ENCODE measurements at places on chromosomes 16 and 17. TPM values are rescaled to one million over a fixed set of nuclear protein-coding genes. Genes with fewer than 3 reads are reported as not detected.
A peak's percentile ranks its signal among the peaks of the same experiment; 100 is the strongest.

GRCh38 chr17:7857713-7858521, at the start of gene CYB5D1:
TSS of gene CYB5D1 (plus strand) at chr17:7858003. CDS start at chr17:7858135, 132 bp downstream.
- peak; percentile 97 for DNase-seq

DNA sequence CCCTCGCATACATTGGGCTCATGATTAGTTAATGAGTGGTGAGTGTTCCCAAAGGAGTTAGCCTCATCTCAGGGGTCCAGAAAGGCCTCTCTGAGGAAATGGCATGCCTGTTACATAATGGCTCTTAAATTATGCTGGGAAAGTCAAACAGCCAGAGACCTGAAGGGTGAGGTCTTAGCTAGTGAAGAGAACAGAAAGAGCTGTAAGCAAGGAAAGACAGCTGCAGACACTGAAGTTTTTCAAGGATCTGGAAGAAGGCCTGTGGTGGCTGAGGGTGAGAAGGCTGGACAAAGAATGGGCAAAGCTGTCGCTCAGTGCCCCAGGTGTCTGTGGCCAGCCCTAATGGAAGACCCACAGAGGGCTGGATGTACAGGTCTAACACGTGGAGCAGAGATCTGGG, 10.4 kb downstream of the SP2 start:
- no peak for DNase-seq

GRCh38 chr17:79070266-79070880, 4.3 kb upstream of the ENGASE start:
- peak; percentile 40 for DNase-seq

GRCh38 chr17:29140631-29141513, 39.3 kb downstream of the MYO18A start:
- DNase-seq, result no peak

- DNase-seq, result peak; percentile 65
Measured at GRCh38 chr17:77831474-77832179, 126.9 kb upstream of the TNRC6C start.

DNA sequence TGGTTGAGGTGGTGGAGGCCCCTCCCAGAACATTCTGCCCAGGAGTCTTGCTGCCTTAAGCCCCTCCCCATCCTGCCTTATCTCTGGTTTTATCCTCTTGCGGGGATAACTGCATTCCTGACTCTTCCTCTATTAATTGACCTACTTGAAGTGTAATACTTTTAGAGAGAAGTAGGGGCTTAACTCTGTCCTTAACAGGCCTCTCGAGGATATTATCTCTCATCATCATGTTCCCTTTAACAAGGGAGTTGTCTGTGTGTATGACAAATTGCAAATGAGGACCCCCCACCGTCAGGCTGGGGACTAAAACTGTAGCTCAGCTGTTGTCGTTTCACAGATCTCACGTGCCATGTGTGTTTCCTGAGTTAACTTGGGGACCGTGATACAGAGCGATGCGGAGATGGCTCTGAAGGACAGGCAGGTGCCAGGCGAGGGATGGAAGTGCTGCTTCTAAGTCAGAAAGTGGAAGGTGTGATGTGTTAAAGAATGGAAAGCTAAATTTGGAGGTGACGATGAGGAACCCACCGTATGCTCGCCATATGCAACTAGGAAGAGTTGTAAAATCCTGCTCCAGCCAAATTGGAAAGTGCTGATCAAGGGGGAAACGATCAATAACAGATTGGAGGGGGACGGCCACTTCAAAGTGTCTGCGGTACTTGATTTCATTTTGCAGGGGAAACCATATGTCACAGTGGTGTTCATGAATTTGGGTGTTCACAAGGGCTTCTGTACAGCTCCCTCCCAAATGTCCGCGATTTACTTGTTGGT, 106.3 kb downstream of the RPTOR start:
- no peak for DNase-seq

CLEC3A gene
- total RNA-seq, result not detected

ARHGDIG gene
- 5.0 TPM for total RNA-seq

KRT40 gene
- not detected for total RNA-seq

TM4SF5 gene
- not detected for total RNA-seq

LONP2 gene
- 60.3 TPM for total RNA-seq

ZDHHC1 gene
- total RNA-seq, result 16.4 TPM
